ENCODE measurements at places on chromosomes 12 and 14.
A peak's percentile ranks its signal among the peaks of the same experiment; 100 is the strongest.

GRCh38 chr12:57616383-57617101, 5.3 kb downstream of the ARHGEF25 start:
- DNase-seq, result peak; percentile 70

- no peak for DNase-seq
Observed at GRCh38 chr12:110579535-110580253, 3.4 kb downstream of the PPTC7 start.

- peak; percentile 68 for DNase-seq
Observed at GRCh38 chr12:29552324-29552927, 54.9 kb upstream of the OVCH1 start.

- DNase-seq, result peak; percentile 70
Observed at GRCh38 chr12:4918950-4919660, 9.4 kb downstream of the KCNA1 start.

- DNase-seq, result no peak
Observed at GRCh38 chr12:111041091-111041490, 120.7 kb upstream of the MYL2 start.

DNA sequence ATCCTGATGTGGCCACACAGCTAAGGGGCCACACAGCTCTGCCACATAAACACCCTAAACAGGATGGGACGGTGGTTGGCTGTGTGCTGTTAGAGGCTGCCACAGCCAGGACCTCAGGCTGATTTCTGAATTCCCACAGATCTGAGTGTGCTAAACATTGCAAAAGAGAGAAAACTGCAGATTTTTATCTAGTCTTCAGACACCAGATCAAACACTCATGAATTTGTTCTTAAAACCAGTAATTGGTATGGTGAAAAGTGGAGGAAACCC, 190.7 kb downstream of the MON2 start:
- DNase-seq, result no peak

- DNase-seq, result peak; percentile 71
Observed at GRCh38 chr12:8709124-8709830, 11.5 kb downstream of the RIMKLB start.

DNA sequence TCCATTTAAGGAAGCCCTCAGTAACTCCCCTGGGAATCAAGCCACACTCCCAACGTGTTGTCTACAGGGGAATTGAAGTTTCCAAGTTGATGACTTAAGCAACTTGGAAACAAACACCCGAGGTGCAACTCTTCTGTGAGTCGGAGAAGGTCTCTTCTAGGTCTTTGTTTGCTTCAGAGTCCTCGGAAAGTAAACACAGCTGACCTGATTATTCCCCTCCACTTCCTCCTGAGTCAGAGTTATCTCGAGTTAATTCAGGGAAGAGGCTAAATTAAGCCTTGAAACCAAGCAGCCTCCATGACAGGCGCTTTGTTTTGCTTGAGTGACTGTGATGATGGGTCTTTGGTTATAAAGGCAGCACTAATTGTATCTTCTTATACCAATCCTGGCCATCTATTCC, 41.8 kb downstream of the TUNAR start:
- peak; percentile 59 for DNase-seq

GRCh38 chr14:58733451-58734208, 95.9 kb downstream of the DACT1 start:
- DNase-seq, result no peak

- no peak for DNase-seq
Observed at GRCh38 chr12:132825089-132825488, 3.6 kb downstream of the GOLGA3 start.

DNA sequence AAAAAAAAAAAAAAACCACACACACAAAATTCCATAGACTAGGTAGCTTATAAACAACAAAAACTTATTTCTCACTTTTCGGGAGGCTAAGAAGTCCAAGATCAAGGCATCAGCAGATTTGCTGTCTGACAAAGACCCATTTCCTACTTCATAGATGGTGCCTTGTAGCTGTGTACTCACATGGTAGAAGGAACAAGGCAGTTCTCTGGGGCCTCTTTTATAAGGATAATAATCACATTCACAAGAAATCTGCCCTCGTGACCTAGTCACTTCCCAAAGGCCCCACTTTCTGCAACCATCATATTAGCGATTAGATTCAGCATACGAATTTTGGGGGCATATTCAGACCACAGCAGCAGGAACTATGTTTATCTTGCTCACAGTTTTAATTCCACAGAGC, 54.9 kb downstream of the STXBP6 start:
- no peak for DNase-seq

GRCh38 chr12:57519796-57520052, 590 bp downstream of the DDIT3 start:
- DNase-seq, result peak; percentile 47

- no peak for DNase-seq
Observed at GRCh38 chr12:916712-917445, 32.6 kb downstream of the RAD52 start.

- peak; percentile 58 for DNase-seq
Observed at GRCh38 chr14:75295061-75295461, 16.4 kb downstream of the FOS start.

GRCh38 chr12:67649261-67649569, 670 bp downstream of the DYRK2 start:
- no peak for DNase-seq

DNA sequence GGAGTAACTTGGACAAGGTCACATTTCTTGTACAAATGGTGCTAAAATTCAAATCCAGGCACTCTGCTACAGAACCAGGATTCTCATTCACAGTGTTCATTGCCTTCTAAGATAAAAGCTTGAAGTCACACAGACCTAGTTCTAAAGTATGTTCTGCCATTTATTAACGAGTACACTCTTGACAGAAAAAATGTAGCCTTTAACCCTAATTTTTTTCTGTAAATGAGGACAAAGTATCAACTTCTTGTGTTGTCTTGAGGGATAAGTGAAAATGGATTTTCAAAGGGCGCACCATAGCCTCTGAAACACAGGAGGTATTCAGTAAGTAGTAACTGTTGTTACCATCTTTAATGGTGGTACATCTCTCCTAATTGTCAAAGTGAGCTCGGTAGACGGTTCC, 379.8 kb upstream of the FLRT2 start:
- DNase-seq, result no peak

GRCh38 chr14:68342216-68342763, 450.6 kb downstream of the ZFP36L1 start:
- no peak for DNase-seq

DNA sequence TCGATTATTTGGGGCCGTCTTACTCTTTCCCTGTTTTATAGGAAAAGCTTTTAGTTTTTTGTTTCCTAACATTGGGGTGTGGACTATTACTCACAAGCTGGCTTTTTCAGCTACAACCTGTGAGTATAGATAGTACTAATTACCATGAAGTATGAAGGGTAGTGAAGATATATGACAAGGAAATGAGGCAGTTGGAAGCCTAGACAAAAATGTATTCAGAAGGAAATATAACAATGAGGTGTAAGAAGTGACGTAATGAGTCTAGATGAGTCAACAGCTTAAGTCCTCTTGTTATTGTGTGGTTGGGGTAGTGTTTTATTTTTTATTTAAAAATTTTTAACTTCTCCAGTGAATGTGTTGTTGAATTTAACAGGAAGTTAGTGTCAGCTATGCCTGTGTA, 804.5 kb downstream of the NRXN3 start:
- no peak for DNase-seq

GRCh38 chr14:79502136-79502750, 709.1 kb downstream of the DIO2 start:
- DNase-seq, result no peak

DNA sequence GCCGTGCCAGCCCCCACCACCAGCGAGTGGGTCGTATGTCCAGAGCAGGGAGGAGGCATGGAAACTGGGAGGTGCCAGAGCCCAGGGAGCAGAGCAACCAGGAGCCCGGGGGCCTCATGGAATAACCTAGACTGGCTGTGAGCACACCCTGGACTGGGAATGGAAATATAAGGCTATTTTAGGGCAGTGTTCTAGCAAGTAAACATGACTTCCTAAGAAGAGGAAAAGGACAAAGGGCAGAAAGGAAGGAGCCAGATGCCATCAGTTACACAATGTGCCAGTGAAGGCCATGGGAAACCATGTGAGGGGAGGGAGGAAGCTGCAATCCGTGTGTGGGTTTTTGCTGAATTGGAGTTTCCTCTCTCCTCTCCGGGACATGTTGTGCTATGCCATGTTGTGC, 18.7 kb upstream of the CPM start:
- DNase-seq, result no peak

DNA sequence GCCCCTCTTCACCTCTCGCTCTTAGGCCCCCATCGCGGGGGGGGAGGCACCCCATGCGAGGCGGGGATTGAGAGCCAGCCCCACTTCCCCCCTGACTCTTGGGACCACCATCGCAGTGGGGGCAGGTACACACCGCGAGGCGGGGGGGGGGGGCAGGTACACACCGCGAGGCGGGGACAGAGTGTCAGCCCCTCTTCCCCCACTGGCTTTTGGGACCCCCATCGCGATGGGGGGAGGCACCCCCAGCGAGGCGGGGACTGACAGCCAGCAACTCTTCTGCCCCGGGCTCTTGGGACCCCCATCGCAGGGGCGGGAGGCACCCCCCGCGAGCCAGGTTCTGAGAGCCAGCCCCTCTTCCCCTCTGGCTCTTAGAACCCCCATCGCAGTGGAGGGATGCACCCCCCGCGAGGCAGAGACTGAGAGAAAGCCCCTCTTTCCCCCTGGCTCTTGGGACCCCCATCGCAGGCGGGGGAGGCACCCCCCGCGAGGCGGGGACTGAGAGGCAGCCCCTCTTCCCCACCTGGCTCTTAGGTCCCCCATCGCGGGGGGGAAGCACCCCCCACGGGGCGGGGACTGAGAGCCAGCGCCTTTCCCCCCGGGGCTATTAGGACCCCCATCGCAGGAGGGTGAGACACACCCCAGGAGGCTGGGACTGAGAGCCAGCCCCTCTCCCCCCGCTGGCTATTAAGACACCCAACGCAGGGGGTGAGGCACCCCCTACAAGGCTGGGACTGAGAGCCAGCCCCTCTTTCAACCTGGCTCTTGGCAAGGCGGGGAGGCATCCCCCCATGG, 196.5 kb upstream of the PZP start:
- no peak for DNase-seq

GRCh38 chr14:72024043-72024407, 91.8 kb downstream of the RGS6 start:
- peak; percentile 76 for DNase-seq

DNA sequence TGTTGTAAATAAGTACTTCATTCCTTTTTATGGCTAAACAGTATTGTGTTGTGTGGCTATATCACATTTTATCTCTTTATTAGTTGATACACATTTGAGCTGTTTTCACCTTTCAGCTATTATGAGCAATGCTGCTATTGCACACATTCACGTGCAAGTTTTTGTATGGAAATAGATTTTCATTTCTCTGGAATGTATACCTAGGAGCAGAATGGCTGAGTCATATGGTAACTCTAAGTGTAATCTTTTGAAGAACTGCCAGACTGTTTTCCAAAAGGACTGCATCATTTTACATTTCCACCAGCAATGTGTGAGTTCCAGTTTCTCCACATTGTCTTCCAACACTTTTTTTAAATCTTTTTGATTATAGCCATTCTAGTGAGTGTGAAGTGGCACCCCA, 134.0 kb downstream of the SRGAP1 start:
- peak; percentile 33 for DNase-seq

GRCh38 chr12:119664642-119665041, 3.3 kb upstream of the PRKAB1 start:
- no peak for DNase-seq

- DNase-seq, result no peak
Observed at GRCh38 chr12:108269224-108269623, 69.9 kb downstream of the CMKLR1 start.

DNA sequence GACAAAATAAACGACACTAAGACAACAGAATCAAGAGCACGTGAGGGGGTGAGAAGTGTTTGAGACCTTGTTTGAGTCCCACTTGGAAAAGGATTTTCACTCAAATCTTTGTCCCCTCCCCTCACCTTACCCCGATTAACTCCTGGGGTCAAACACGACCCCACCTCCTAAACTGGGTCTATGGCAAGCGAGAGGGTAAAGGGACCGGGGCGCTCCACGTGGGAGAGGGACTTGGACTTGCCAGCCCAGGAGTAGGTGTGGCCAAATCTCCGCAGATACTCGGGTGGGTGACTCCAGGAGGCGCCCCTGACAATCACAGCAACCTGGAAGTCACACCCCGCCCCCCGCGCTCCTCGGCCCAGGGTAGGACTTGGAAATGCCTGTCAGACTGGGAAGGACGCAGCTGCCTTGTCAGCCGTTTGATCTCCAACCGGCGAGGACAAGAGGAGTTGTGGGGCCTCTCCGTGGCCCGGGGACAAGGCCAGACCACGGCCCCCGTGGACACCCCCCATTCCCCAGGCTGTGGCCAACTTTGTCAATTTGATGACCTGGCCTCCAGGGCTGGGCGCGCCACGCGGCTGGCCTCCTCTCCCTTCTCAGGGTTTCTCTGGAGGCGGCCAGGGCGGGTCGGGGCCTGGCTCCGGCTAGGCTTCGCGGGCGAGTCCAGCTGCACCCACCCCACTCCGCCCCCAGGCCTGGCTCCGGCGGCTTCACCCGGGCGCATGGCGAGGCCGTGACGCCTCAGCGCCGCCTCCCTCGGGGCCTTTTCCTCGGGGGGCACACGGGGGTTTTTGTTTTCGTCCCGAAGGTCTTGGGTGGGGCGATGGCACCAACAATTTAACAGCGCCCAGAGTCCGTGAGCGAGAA, 1.1 kb upstream of the BCL11B start:
- peak; percentile 85 for DNase-seq

- no peak for DNase-seq
Observed at GRCh38 chr14:72742838-72743195, 151.1 kb downstream of the DPF3 start.

DNA sequence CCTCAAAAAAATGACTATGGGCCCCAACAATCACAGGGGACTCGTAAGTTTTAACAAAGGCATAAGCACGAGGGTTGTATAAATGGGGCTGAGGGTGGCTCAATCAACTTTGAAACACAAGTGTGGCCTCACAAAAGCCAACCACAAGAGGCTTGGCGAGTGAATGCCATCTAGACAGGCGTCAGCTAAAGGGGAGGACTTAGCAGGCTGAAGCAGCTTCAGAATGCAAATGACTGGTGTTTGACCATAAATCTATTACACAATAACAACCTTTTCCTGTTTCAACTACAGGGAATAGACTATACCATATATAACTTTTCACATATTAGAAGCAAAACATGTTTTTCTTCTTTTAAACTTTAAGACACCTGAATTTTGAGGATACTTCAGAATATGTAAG, 777.9 kb downstream of the FSCB start:
- DNase-seq, result peak; percentile 7

GRCh38 chr14:30214014-30214413, 286.4 kb upstream of the PRKD1 start:
- peak; percentile 22 for DNase-seq

- DNase-seq, result no peak
Observed at GRCh38 chr12:70244409-70244808, 1.2 kb downstream of the CNOT2 start.

DNA sequence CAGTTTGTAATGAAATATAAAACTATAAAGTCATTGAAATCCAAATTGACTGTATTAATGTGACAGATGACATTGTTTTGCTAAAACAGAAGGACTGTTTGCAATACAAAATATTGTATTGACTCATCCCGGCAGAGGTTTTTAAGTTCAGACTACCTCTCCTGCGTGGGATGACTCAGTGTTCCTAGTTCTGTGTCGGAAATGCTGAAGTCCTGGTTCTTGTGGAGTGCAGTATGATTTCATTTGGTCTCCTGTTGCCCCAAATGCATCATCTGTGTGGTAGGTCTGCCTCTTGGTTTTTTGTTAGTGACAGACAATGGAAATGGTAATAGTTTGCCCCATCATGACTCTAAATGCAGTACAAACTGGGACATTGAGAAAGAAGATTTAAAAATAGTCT, 27.8 kb downstream of the PELI2 start:
- DNase-seq, result peak; percentile 77

All from Daoy (cell line).